ENCODE measurements at places on chromosomes 12 and 14.

DNA sequence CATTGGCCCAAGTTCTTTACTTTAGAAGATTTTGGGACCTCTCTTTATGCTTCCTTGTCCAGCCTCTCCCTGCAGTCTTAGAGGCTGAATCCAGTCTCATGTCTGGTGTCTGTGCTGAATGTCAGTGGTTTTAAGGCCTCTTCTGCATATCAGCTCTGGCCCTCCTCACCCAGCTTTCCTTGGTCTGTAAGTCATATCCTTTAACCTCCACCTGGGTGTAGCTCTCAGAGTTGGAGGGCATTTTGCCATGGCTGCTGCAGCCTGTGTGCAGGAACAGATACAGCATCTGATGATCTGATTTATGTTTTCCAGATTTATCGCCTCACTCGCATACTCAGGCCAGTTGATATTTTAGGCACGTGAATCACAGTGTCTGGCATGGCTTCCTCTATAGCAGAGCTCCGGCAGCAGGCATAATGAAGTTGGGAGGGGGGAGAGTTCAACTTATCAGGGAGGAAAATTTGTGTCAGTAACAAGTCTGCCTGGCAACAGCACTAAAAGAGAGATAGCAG, 335.0 kb downstream of the PCNX1 start:
- no peak for DNase-seq

- peak; percentile 73 for DNase-seq
Measured at GRCh38 chr12:14845350-14845750, 2.0 kb upstream of the ART4 start.

DNA sequence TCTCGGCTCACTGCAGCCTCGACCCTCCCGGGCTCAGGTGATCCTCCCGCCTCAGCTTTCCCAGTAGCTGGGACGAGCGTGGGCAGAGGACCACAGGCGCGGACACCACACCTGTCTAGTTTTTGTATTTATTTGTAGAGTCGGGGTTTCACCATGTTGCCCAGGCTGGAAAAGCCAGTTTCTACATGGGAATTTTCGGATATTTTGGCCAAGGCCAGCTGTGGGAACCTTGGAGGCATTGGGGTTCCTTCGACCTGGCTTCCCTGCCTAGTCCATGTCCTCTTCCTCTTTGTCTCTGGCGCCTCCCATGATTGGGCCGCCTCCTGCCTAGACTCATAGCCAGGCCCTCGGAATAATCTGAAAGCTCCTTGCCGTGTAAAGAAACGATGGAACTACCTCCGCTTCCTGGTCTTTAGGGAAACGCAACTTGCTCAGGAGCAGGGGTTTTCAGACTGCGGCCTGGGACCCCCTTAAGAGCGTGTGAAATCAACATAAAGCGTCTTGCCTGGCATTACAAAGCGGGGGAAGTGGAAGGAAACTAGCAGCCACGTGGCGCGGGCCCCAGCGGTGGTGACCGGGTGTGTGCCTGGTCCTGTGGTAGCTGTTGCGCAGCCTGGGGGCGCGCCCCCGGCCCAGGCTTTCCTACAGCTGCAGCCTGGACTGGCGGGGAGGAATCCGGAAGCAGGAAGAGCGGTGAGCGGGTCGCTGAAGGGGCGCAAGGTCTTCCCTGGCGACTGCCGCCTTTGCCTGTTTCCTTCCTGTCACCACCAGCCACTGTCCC, 1.4 kb upstream of the HSP90AA1 start:
- peak; percentile 65 for DNase-seq

DNA sequence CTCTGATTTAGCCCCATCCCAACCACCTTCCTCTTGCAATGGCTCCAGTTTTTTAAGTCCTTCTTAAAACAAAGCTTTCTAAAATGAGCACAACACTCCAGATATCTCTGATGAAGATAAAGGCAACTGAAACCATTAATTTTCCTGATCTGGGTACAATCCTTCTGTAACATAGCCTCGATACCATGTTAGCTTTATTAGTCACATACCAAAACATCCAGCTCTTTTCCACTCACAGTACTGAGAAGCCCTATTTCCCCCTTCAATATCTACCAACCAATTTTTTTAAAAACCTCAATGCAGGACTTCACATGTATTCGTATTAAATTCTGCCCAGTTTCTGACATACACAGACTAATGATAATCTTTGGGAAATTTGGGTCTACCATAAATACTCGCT, 105.9 kb downstream of the MED13L start:
- no peak for DNase-seq

DNA sequence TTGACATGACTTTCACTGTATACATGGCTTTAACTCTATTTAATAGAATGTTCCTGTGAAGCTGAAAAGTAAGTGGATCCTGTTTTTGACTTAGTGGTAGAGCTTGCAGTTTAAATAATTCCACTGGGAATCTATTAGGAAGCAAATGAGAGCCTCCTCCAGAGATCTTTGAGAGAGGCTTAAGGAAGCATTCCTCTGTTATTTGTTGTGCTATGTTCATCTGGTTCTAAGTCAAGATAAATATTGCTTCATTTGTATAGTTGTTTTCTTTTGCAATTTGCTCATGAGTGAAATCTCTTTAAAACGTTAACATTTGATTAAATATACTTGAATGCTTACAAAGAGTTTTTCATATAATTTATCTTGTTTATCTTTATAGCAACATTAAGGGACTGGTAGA, 70.4 kb downstream of the TMTC2 start:
- DNase-seq: no peak

- DNase-seq: no peak
Measured at GRCh38 chr12:111240374-111240773, 128.5 kb downstream of the PHETA1 start.

DNA sequence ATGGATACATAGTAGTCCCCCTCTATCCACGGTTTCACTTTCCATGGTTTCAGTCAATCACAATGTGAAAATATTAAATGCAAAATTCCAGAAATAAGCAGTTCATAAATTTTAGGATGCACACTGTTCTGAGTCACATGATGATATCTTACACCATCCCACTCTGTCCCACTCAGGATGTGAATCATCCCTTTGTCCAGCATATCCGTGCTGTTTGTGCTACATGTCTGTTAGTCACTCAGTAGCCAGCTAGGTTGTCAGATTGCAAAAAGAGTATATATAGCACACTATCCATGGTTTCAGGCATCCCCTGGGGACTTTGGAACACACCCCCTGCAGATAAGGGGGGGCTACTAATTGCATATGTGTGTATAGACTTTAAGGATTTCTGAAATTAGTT, 8.1 kb upstream of the NAA30 start:
- DNase-seq: no peak

DNA sequence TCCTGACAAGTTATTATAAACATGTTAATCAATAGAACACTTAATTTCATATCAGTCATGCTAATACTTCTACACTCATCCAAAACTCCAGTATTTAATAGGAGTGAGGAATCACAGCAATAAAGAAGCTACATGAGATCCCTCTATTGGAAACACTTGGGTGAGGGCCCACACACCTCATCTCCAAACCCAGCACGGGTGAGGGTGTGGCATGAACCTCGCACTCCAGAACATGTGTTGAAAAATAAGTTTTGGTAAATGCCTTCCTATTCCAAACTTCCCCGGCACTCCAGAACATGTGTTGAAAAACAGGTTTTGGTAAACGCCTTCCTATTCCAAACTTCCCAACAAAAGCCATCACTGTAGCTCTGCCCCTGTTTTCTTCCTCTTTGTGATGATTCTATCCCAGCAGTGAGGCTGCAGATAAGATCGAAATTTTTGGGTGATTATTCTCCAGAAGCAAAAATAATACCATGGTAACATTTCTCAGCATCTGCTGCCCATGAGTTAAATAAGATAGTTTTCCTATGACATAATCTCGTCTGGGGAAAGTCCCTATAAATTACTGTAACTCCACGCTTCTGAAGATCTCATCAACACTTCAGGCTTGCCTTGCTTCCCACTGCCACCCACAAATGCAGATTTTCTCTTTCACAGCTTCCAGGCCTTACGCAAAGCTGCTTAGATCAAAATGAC, 24.4 kb upstream of the PTPRB start:
- no peak for DNase-seq

- DNase-seq: no peak
Measured at GRCh38 chr14:91127401-91127801, 13.5 kb downstream of the DGLUCY start.

GRCh38 chr14:65260786-65261185, 151.7 kb upstream of the FUT8 start:
- no peak for DNase-seq

DNA sequence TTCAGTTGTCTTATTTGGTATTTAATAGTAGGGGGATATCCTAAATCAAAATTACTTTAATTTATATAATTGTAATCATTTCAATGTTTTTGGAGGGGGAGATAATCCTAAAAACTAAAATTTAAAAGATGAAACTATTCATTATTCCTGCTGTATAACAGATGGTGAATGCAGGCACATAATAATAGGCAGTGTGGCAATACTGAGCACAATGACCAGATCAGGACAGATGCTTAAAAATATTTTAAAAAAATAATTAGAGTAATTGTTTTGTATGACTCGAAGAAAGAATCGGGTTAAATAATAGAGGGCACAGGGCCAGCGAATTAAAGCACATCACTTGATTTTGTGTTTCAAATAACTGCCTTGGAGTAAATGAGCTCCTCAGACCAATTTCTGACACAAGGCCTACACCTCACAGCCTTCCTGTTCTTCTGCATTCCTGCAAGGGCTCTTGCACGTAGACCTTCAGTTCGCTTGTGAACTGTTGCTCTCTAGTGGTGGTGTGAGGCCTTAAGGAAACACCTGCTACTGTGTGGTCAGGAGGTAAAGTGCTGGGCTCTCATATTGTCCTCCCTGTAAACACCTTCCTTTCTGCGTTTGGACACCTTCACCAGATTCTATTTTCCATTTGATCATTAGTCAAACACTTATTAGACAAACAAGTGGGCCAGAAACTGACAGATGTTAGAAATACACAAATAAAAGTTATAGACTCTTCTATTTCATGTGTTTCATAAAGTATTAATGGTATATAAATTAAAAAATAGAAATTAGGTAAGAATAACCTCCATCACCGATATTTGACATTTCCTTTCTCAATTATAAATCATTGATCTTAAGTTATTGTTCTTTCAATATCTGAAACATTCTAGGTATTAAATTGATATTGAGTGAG, 29.3 kb upstream of the KLRF1 start:
- DNase-seq: peak; percentile 87

- no peak for DNase-seq
Measured at GRCh38 chr14:95292660-95293425, 26.9 kb downstream of the CLMN start.

DNA sequence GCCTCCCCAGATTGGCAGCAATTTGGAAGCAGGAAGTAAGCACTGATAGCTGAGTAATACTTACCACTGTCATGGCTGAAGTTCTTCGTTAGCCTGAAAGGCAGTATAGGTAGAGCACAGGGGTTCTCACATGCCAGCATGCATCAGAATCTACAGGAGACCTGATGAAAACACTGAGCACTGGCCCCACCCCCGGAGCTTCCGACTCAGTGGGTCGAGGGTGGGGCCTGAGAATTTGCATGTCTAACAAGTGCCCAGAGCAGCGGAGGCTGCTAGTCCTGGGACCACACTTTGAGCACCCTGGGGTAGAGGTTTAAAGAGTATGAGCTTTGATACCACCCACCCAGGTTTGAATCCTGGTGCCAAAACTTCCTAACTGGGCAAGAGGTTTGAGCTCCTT, 89.6 kb downstream of the FBXW8 start:
- DNase-seq: no peak

- DNase-seq: no peak
Measured at GRCh38 chr12:75921622-75922289, 109.8 kb downstream of the PHLDA1 start.

- no peak for DNase-seq
Measured at GRCh38 chr14:23933108-23933741, 20.3 kb upstream of the DHRS4 start.

DNA sequence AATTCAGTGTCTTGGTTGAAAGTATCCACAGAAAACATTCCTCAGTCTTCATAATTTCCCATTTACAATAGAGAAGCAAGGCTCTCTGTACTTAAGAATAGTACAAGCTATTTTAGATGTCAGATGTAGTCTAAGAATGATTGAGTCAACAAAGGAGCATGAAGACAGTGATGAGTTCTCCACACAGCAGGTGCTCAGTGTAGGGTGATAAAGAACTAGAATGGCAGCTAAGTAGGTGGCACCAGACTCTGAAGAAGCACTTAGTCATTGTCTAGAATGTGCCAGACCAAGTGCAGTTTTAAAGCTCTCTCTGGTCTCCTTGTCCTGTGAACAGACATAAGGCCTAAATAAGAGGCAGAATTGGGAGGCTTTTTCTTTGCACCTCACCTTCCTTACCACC, 504.6 kb downstream of the NRXN3 start:
- no peak for DNase-seq

DNA sequence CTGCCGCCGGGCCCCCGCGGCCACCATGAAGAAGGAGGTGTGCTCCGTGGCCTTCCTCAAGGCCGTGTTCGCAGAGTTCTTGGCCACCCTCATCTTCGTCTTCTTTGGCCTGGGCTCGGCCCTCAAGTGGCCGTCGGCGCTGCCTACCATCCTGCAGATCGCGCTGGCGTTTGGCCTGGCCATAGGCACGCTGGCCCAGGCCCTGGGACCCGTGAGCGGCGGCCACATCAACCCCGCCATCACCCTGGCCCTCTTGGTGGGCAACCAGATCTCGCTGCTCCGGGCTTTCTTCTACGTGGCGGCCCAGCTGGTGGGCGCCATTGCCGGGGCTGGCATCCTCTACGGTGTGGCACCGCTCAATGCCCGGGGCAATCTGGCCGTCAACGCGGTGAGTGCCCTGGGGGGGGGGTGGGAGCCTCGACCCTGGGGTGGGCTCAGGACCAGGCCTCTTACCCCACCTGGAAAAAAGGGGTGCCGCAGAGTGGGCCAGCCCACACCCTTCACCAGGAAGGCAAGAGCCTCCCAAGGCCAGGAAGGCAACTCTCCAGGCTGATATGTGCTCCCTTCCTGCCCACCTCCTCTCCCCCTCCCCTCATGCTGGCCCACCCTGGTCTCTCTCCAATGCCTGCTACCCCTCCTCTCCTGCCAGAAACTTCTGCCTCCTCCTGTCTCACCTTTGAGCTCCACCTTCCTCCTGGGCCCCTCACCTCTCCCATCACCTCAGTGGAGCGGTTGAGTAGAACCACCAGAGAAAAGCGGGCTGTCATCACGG, 507 bp downstream of the AQP5 start:
- no peak for DNase-seq

GRCh38 chr14:68790644-68791077, 2.2 kb downstream of the ZFP36L1 start:
- peak; percentile 60 for DNase-seq

- DNase-seq: no peak
Measured at GRCh38 chr12:101491329-101491728, 16.2 kb downstream of the SPIC start.

DNA sequence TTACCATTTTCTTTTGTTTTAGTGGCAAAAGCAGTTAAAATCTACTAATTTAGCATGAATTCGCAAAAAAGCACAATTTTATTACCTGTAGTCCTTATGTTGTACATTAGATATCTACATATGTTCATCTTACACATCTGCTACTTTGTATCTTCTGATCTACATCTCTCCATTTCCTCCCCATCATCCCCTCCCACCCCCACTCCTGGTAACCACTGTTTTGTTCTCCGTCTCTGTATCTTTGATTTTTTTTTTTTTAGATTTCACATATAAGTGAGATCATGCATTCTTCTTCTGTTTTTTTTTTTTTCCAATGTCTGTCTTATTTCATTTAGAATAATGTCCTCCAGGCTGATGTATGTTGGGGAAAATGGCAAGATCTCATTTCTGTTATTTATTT, 922.7 kb downstream of the VRK1 start:
- peak; percentile 67 for DNase-seq
